ENCODE measurements at places on chromosomes 11 and 22.

DNA sequence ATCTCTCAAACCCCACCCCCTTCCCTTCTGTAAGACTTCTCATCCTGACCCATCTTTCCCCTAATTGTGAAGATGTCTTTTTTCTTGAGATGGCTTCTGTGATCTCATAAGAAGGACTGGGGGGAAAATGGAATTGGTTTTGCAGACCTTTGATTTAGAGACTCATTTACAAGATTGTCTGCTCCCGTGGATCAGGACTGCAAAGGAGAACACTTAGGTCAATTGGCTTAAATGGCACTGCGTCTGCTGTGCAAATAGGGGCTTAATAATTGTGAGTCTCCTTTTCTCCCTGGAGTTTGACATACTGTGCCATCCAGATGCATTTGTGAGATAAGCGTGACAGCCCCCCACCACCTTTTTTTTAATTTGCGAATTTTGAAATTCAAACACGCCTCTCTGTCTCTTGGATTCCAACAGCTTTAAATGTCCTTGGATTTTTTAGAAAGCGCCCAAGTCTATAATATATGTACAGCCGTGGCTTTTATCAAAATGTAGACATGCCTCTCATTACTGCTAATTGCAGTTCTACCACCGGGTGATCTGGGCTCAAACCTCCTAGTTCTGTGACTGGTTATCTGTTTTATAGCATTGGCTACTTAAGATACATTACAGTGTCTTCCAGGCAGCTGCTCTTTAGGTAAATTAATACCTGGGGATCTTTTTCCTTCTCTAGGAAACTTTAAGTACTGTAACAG lies 150.0 kb downstream of the DBX1 start:
- DNase-seq: no peak

DNA sequence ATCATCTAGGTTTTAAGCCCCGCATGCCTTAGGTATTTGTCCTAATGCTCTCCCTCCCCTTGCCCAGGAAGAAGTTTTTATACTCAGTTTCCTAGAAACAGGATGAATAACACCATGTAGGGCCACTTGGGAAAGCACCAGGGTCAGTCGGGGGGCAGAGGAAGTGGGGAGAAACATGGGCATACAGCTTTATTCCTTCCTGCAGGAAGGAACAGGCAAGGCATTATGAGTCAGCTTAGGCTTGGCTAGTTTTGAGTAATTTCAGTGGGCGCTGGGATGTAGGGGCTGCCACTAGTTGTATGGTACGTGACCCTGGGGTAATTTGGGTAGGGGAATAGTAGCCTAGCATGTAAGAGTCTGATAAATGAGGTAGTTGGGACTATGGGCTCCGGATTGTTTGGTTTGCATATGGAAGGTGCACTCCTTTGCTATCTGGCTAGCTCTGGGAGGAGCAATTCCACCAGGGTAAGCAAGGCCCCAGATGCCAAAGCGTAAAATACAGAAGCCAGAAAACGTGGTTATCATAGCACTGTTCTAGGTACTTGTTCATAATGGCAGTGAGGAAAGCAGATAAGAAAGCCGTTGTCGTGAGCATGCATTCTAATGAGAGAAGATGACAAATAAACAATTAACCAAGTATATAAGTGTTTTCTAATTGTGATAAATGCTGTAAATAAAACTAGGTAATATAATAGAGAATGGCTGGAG lies 24.8 kb downstream of the ACER3 start:
- DNase-seq: no peak

DNA sequence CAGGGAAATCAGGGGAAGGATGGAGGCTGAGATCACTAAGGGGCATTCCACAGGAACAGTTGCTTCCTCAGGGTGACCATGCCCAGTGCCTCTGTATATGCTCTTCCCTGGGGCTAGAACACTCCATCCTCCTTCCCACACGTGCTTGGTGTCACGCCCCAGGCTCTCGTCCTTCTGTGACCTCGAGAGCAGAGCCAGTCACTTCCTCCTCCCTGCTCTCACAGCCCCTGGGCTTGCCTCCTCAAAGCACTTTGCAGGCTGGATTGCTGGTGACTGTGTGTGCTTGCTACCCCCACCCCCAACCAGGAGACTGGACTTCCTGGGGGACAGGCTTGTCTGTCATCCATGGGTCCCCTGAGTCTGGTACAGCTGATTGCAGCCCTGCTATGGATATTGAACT lies 56.5 kb upstream of the AMPD3 start:
- no peak for DNase-seq

DNA sequence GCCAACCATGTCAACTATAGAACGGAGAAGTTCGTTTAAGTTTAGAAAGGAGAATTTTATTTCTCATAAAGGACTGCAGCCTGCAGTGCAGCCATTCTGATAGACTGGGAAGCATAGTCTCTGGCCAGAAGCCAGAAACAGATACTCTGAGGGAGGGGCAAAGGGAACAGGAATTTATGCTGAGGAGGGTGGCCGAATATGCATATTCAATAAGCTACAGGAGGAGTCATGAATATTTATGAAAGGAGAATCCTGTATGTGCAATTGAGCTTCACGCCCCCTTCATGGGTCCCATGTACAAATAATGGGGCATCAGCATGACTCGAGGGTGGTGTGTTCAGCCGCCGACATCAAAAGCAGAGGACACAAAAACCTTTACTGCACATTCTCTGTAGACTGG lies 199.9 kb downstream of the CWF19L2 start:
- no peak for DNase-seq

- DNase-seq: no peak
Measured at GRCh38 chr11:41789376-41789775, 329.9 kb upstream of the LRRC4C start.

GRCh38 chr11:56967726-56968125 lies 21.0 kb upstream of the OR5AK2 start:
- DNase-seq: no peak
